ENCODE measurements at places on chromosomes 11 and 22. TPM values are rescaled to one million over a fixed set of nuclear protein-coding genes. Genes with fewer than 3 reads are reported as not detected.

GRCh38 chr11:46331282-46331984 lies 15.8 kb upstream of the DGKZ start:
- DNase-seq, result no peak

GRCh38 chr11:47468598-47469214 lies 19.8 kb upstream of the RAPSN start:
- DNase-seq, result no peak

DNA sequence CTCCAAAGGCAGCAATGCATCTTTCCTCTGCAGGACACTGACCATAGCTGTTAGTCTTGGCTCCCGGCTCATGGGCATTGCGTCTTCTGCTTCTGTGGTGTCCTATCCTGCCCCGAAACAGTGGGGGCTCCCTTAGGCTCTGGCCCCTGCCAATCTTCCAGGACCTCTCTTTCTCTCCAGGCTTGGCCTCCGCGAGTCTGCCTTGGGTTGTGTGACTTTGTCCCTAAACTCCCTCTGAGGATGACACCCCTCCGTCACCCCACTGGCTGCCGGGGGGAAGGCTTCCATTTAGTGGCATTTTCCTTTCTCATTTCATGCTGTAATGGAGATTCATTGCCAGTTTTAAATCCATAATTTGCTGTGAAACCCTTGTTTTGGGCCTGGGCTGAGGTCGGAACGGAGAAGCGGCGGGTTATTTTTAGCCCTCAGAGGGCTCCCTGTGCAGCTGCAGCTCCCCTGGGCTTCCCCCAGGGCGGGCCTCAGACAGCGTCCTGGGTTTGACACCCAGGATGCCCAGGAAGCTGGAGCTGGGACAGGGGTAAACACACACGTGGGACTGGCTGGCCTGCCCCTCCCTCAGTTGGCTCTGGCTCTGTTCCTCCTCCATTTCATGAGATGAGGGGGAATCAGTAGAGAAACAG lies 156.1 kb downstream of the ST3GAL4 start:
- DNase-seq, result no peak

GRCh38 chr11:121767433-121767832 lies 314.7 kb upstream of the SORL1-AS1 start:
- no peak for DNase-seq

DNA sequence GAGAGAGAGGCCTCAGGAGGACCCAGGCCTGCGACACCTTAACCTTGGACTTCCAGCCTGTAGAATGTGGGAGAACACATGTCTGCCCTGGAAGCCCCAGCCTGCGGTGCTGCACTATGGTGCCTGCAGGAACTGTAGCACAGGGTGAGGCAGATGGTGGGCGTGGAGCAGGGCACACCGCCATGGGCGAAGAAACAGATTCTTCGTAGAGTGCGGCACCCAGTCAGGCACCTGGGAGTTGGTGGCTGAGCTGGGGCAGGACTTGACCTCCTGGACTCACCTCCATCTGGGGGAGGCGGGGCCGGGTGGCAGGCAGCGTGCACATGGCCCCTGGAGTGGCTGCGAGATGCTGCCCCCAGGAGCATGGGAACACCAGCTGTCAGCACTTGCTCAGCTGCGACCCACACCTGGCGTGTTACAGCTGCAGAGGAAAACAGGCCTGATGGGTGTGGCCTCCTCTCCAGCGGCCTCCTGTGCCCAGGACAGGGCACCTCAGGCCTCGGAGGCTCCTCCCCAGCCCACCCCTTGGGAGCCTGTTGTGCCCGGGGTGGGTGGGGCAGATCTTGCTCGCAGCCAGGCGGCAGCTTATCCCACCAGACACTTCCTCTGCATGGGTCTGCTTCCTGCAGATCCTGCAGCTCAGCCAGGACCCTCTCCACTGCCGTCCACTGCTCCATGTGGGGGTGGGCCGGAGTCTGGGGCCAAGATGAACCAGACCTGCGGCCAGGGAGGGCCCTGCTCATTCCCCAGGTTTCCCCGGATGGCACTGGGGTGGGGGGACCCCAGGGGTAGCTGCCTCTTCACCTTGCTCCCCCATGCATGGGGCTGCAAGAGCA lies 80.4 kb downstream of the MYEOV start:
- no peak for DNase-seq

- DNase-seq, result no peak
Observed at GRCh38 chr11:90698238-90698637, 475.4 kb upstream of the CHORDC1 start.

GRCh38 chr11:29361369-29361768 lies 655.5 kb downstream of the KCNA4 start:
- no peak for DNase-seq

DNA sequence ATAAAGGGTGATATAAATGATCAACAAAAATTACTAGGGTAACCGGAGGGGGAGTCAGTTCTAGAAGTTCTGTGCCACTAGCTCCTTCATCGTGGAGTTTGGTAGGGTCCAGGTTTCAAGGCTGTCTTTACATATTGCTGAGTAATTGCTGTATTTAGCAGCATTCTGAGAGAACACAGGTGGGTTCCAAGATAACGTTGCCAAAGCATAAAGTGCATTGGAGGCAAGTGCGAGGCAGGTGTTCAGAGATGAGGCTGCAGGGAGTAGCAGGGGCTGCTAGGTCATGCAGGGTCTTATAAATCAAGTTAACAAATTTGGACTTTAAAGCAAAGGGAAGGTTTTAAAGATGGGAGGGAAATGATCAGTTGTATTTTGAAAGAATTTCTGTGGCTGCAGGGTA lies 17.8 kb downstream of the SGSM3 start:
- no peak for DNase-seq

DNA sequence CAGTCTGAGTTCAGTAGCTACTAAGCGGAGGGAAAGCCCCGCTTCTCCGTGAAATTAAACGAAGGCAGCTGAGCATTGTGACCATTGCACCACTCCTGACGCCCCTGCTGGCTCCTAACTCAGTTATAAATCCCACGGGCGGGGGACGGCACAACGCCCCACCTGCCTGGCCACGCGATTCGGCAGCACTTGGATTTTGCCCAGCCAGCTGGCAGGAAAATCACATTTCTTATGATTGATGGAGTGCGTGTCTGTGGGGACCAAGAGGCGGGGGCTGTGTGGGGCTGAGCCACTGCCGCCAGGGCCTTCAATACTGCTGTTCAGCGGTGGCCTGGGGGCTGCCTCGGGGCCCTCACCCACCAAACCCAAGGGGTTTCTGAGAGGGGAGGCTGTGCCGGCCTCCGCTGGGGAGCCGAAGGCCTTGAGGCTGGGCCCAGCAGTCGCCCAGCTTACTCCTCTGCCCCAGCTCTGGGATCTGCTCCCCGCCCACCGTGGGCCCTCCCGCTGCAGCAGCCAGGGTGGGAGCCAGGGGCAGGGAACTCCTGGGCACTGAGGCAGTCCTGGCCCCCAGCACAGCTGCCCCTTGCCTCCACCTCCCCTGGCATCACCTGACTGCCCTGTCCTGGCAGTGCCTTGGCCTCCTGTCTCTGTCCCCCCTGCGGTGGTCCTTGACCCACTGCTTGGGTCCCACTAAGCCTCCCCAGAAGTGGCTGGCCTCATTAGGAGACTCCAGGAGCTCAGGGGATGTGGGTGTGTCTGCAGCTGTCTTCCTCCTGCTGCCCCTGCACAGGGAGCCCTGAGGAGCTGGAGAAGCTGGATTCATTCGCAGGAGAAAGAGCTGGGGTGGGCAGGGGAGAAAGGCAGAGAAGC lies 30.7 kb downstream of the SHISAL1 start:
- DNase-seq, result no peak

- DNase-seq, result no peak
Observed at GRCh38 chr22:46007003-46007847, 30.3 kb upstream of the WNT7B start.

DNA sequence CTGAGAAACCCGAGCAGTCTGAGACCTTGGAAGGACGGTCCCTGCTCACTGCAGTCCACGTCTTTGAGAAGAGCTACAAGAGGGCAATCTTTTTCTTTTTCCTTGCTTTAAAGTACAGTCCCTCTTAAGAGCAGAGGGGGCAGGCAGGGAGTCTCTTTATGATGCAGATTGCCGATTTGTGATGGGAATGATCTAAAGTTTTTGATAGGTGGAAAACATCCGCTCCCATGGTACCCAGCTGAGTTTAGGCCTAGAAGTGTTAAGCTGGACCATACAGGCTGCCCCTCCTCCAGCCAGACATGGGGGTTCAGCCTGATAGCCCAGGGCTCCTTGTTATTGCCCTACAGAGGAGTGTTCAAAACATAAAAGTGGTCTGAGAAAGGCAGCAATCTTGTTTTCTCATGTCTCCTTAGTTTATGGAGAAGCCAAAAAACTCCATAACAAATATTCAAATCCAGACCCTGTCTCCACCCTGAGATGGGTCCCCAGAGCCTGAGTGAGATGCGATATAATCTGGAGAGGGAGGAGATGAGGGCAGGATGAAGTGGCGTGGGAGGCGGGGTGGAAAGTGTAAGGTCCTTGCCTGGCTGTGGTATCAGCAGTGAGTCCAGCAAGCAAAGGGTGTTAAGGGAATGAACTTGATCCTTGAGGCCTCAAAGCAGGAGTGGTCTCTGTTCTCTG lies 135.1 kb downstream of the FDX1 start:
- DNase-seq, result no peak

DNA sequence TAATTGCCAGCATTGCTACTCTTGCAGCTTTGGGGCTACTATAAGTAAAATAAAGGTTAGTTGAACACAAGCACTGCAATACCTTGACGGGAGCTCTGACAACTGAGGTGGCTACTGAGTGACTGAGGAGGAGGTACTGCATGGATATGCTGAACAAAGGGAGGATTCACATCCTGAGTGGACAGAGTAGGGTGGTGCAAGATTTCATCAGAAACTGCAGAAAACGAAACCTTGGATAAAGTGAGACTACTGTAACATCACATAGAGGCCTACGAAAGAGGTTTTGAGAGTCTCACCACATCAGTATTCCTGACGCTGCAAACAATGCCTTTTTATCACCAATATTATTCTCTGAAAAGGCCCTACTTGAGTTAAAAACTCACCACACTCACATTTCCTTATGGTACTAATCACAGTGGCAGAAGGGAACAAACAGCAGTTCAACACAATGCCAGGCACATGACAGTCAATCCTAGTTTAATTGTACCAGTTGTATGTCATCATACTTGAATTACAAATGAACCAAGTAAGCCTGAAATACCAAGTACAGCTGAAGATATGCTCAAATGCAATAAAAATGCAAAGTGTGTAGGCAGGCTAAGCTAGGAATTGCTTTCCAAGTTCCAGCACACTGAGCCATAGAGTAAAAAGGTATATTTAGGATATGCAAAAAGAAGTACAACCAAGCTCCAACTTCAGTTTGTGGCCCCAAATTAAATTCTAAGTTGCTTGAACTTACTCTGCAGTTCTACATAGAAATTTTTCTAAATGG lies 4.0 kb upstream of the GPR83 start:
- no peak for DNase-seq

GRCh38 chr11:3380706-3381545 lies 2.0 kb upstream of the ZNF195 start:
- DNase-seq, result no peak

The SLC25A45 gene
- 8.1 TPM for total RNA-seq

The TMEM86A gene
- 0.25 TPM for total RNA-seq

The OR4A16 gene
- not detected for total RNA-seq

The PPP2R5B gene
- 7.7 TPM for total RNA-seq

The ANO1 gene
- total RNA-seq, result 8.4 TPM

The RFPL2 gene
- total RNA-seq, result not detected

The UCP3 gene
- 1.2 TPM for total RNA-seq

The SNX32 gene
- total RNA-seq, result not detected

The DUSP8 gene
- 7.7 TPM for total RNA-seq

The CYTH4 gene
- not detected for total RNA-seq

The ZNF143 gene
- total RNA-seq, result 27.2 TPM

Data from Caco-2 (cell line).